CD4-positive, alpha-beta T cell treated with Interleukin-1 beta for 1 hour (primary cell): ENCODE measurements at places on chromosomes 5 and 9.

DNA sequence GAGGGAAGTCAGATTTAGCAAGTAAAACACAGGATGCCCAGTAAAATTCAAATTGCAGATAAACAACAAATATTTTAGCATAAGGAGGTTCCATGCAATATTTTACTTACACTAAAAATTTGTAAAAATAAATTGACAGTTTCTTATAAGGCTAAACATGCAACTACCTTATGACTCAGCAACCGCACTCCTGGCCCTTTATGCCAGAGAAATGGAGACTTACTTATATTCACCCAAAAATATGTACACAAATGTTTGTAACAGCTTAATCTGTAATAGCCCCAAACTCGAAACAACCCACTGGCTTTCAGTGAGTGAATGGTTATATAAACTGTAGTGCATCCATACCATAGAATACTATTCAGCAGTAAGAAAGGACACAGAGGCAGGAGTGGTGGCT is 28.6 kb upstream of the TRIM14 start:
- no peak for DNase-seq

DNA sequence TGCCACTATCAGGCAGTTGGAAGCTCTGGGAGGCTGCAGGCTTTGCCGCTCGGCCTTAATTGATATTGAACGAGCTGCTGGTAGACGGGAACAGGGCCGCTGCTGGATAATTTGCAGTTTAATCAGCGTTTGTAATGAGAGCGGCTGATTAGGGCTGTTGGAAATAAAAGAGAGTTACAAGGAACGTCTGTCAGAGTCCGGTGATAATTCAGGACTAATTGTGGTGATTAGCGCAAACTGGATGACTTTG is 68.2 kb upstream of the TBCA start:
- no peak for DNase-seq

DNA sequence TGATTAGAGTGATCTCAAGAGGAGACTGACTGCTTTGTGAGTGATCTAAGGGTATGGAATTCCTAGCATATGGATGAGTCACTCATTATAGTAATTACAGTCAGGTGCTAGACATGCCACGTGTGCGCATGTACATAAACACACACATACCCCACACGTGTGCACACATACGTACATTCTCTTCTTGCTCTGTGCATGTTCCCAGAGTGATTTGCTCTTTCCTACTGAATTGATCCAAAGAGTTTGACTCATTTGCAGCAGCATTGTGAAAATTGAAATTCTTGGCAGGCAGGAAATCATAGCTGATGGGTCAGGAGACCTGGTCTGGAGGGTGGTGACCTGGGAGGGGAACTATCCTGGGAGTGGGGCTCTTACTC is 63.8 kb downstream of the ANGPTL2 start:
- no peak for DNase-seq

GRCh38 chr9:111029260-111029659 is 9.0 kb downstream of the LPAR1 start:
- DNase-seq, result no peak
